ENCODE measurements at places on chromosomes 7 and 10.

DNA sequence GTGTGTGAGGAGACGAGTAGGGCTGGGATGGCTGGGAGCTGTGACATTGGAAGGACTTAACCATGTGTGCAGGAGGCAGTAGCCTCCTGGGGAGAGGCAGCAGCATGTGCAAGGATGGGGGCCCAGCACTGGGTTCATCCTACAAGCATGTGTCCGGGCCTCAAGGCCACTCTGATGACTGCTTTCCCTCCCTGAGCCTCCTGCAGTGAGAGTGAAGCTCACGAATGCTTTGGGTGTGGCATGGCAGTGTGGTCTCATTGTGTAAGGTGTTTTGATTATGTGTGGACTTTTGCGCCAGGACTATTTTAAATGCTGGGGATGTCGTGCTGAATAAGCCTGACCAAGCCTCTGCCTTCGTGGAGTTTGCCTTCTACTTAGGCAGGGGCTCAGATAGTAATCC, 122.0 kb upstream of the INSYN2A start:
- DNase-seq, result no peak

DNA sequence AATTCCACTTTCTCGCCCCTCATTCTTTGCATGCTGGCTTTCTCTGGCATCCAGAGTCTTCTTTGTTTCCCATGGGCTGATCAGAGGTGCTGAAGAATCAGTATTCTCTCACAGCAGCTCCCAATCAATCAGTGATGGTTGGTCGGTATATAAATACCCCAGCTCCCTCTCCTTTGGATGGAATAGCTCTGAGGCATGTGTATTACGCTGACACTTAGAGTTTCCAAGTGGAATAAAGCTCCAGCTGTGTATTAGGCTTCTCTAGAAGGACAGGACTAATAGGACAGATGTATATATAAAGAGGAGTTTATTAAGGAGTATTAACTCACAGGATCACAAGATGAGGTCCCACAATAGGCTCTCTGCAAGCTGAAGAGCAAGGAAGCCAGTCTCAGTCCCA, 218.3 kb upstream of the GRB10 start:
- DNase-seq, result no peak

DNA sequence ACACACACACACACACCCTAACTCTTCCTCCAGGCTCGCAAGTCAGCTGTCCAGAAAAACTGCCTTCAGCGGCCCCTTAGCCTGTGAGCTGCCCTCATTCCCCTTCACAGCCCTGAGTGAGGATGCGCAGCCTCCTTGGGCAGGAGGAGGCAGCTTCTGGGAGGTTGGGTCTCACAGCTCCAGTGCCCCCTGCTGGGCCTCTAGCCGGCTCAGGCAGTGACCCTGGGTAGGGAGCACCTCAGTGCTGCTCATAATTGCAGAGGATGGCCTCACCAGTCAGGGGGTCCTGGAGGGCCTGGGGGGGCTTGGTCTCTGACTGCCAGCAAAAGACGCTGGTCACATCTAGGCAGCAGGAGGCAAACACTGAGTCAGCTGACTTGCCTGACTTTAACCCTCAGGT, 43.7 kb downstream of the ZNF273 start:
- no peak for DNase-seq

- DNase-seq, result no peak
These were observed 674.8 kb downstream of the KCNMA1 start for GRCh38 chr10:76962851-76963250.

DNA sequence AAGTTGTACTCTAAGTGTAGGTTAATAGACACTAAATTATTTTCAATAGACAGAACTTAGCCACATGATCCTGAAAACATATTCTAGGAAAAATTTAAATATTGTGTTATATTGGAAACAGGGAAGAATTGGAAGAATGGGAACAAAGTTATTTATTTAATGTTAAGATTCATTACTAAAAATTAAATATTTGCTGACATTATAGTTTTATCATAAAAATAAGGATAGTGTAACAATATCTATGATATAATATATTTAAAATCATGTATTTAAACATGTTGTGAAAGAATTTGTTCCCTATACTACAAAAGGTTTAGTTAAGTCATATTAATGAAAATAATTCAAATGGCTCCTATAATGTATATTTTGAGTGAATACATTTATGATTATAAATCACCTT, 120.1 kb upstream of the TEX47 start:
- DNase-seq, result no peak

GRCh38 chr7:66832531-66833351, 88.3 kb upstream of the TMEM248 start:
- no peak for DNase-seq

GRCh38 chr10:6990891-6991290, 410.8 kb upstream of the PRKCQ start:
- DNase-seq, result no peak

GRCh38 chr7:2736411-2736914, 48.5 kb downstream of the AMZ1 start:
- DNase-seq, result no peak

DNA sequence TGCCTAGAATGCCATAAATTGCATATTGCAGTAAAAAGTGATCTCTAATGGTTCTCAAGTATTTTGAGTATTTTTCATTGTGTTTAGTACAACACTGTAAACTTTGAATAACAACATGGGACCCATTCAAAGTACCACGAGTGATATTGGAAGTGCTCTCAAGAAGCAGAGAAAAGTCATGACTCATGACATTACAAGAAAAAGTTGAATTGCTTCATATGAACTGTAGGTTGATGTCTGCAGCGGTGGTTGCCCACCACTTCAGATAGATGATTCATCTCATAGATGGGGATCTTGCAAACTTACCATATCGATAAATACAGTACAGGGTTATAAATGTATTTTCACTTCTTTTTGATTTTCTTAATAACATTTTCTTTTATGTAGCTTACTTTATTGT, 33.9 kb downstream of the ENTPD1 start:
- no peak for DNase-seq

DNA sequence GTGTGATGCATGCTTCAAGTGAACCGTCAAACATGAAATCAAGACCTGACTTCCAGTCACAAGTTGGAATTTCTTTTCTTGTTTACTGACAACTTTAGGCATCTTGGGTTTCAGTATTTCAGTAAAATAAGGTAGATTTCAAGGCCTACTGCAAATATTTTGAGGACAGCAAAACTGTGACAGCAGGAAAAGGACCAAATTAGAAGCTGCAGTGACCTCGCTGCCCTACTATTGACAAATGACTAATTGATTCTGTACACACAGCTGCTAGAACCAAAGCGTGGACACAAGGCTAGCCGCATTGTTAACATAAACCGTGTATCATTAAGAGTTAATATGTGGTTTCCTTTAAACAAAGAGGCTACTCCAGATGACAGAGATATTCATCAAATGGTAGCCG, 105.7 kb upstream of the SEC61G start:
- peak; percentile 47 for DNase-seq

GRCh38 chr7:75819711-75820110, 6.1 kb upstream of the CCL24 start:
- DNase-seq, result no peak

DNA sequence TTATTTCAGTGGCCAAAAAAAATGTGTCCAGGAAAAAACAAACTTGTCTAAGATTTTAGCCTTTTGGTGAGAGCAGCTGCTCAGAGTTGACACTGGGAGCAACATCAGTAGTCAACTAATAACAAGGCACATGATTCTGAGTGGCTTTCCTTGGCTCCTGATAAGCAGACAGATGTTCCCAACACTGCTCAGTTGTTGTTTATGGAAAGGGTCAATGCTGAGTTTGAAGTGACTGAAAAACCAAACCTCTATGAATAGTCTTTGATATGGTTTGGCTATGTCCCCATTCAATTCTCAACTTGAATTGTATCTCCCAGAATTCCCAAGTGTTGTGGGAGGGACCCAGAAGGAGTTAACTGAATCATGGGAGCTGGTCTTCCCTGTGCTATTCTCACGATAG, 12.3 kb downstream of the DYDC1 start:
- no peak for DNase-seq

DNA sequence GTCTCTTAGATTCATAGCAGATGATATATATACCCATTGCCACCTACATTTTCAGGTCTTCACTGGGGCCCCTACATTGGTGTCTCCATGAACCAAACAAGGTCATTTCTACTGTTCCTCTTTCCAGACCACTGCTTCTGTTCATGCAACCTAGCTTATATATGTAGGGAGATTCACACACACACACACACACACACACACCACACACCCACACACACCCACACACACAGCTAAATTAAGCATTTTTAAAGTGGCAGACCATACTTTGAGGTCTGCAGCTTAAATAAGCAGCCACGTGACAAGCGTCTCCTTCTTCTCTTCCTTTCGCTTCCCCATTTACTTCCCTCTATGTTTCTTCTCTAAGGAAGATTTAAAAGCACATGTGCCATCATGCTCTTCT, 70.0 kb upstream of the CC2D2B start:
- DNase-seq, result no peak

DNA sequence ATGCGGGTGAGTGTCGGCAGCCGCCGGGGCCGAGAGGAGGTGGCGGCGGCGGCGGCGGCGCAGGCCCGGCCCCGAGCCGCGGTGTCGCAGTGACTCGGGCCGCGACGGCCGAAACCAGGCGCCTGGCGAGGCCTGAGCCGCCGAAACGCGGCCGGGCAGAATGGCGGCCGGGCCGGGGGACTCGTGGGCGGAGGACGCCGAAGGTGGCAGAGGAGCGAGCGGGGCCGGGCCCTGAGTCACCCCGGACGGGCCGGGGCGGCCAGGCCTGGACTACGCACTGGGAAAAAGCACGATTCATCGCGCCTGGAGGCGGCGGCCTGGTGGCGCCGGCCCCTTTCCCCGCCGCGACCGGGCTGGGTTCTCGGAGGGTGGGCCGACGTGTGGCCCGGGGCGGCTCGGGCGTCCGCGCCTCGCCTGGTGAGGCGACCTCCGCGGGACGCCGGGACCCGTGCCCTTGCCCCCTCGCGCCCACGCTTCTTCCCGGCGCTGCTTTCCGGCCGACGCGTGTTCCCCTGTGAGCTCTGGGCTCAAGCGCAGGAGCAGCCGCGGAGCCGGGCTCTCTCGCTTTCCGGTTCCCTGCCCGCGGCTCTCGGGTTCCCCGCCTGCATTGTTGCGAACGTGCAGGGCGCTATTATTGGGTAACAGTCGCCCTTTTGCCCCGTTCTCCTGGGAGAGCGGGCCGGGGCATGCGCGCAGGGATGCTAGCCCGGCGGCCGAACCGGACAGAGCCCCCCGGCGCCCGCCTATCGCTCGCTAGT, 500 bp downstream of the CUL1 start:
- DNase-seq, result no peak

DNA sequence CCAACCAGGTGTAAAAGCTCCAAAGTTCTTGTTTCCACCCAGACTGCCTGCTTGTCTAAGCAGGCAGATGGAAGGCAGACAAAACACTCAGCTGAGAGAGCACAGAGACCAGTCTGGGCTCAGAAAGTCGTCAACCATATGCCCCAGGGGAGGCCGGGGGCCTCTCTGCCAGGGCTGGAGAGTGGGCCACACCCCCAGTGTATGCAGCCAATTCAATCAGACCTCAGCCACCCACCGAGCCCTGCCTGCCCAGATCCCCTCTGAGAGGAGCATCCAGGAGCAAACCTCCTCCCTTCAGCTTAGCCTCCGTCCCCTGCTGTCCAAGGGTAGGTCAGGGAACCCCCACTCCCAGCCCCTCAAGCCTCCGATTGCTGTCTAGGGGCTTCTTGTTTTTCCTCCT, 196.3 kb downstream of the LSM5 start:
- no peak for DNase-seq

- DNase-seq, result no peak
These were observed 2.9 kb upstream of the AKR1C8 start for GRCh38 chr10:5187867-5188266.

DNA sequence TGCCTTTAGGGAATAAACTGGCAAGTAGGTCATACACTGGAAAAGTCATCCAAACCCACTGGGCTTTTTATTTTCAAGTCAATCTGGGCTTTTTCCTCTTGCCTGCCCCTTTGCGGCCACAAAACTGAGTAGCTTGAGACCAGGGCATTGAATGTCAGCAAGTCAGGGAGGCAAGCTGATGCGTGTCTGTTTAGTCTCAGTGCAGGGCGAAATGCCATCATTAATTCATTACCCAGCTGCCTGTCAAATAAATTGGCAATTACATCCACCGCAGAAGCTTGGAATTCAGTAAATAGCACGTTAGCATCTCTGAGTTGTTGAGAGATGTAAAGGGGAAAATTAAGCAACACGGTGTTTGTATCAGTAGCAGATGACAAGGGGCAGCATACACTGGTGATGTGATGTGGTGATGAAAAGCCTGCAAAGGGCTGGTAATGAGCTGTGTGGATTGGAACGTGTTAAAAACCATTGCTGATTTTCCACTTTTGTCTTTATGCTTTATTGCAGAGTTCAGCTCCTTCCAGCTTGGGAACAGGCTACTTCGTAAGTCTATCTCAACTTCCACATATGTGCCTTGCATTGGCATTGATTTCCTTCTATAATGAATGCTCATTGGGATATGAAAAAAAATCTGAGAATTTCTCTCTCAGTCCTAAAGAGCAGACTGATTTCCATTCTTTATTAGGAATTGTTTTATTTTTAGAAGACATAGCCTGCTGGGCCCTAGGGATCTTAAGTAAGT, 535.9 kb downstream of the AUTS2 start:
- DNase-seq, result no peak

GRCh38 chr7:130740606-130741005, 6.6 kb upstream of the KLF14 start:
- DNase-seq, result no peak

GRCh38 chr7:132377015-132377414, 199.3 kb downstream of the PLXNA4 start:
- no peak for DNase-seq

- DNase-seq, result no peak
These were observed 4.6 kb downstream of the MGMT start for GRCh38 chr10:129471447-129472175.

DNA sequence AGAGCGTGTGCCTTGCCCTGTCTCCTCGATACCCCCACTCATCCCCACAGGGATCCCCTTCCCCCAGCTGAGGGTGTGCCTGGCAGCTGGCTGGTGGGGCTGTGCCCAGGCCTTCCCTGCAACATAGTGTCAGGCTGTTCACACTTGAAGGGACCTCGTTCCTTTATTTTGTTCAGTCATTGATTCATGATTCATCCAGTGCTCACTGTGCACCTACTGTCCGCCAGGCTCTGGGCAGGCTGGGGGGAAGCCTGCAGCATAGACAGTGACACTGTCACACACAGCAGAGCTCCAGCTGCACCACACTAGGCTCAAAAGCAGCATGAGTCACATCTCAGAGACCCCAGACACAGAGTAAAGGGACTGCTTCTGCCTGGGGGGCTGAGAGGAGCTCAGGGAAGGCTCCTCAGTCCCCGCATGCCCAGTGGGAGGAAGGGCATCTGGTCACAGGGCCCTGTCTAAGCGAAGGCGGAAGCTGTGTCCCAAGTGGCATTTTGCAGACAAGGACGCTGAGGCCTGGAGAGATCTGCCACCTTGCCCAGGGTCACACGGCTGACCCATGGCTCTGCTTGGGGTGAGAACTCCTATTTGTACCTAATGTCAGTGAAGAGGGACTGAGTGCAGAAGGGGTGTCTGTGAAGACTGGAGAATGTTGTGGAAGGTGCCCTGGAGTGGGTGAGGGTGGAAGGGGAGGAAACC, 27.9 kb downstream of the CDH23 start:
- no peak for DNase-seq

- no peak for DNase-seq
These were observed 252.2 kb downstream of the GALNT17 start for GRCh38 chr7:71384094-71384493.

- no peak for DNase-seq
These were observed 39.4 kb upstream of the SLC25A13 start for GRCh38 chr7:96361116-96361857.
